Memory B cell (primary cell): ENCODE measurements at places on chromosomes 16 and 17.
A peak's percentile ranks its signal among the peaks of the same experiment; 100 is the strongest.

GRCh38 chr17:76104896-76105231 lies 1.3 kb upstream of the EXOC7 start:
- no peak for DNase-seq

DNA sequence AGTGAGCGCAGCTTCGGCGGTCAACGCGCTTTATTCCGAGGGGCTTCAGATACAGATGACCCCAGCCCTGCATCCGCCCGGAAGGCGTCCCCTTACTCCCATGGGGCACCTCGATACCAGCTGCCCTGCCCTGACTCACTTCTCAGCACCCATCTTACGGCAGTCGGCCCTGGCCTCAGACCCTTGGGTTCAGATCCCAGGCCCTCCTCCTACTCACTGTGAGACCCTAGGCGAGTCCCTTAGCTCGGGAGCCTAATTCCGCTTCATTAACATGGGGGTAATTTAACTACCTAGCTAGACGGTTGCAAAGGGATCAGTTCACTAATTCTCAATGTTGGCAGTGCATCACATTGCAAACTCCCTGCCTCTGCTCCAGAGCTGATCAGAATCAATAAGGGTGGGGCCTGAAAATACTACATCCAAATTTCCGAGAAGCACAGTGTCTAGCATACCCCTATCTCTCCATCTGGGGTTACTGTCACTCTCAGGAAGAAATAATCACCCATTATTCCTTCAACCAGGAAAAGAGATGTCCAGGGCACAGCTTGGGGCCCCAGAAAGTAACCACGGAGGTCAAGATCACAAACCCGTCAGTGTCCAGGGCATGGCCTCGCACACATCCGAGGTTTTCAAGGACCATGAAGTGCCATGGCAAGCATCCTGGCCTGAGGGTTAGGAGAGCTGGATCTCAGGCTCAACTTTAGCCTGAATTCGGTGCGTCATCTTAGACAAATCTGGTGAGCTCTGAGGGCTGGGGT lies 415 bp upstream of the FLOT2 start:
- DNase-seq, result no peak

- DNase-seq, result no peak
Measured at GRCh38 chr17:16191604-16192003, 23.7 kb downstream of the NCOR1 start.

DNA sequence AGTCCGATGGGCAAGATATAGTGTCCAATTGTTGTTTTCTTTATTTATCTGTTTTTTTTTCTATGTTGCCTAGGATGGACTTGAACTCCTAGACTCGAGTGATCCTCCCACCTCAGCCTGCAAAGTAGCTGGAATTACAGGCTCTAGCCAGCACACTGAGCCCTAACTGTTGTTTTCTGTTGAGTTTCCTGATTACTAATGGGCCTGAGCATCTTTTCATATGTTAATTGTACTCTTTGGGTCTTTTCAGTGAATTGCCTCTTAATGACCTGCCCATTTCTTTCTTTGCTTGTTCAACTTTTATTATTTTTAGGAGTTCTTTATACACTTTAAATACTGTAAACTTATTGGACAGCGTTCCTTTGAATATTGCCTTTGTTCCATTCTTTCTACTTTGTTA lies 213.0 kb downstream of the HS3ST3B1 start:
- DNase-seq, result no peak

- no peak for DNase-seq
Measured at GRCh38 chr16:543301-544164, 16.0 kb downstream of the CAPN15 start.

GRCh38 chr17:41692722-41693521 lies 4.2 kb downstream of the EIF1 start:
- no peak for DNase-seq

GRCh38 chr16:4734730-4735535 lies 596 bp downstream of the DNAAF8 start:
- peak; percentile 92 for DNase-seq

GRCh38 chr17:77247048-77247541 lies 106.3 kb downstream of the SEC14L1 start:
- peak; percentile 86 for DNase-seq

DNA sequence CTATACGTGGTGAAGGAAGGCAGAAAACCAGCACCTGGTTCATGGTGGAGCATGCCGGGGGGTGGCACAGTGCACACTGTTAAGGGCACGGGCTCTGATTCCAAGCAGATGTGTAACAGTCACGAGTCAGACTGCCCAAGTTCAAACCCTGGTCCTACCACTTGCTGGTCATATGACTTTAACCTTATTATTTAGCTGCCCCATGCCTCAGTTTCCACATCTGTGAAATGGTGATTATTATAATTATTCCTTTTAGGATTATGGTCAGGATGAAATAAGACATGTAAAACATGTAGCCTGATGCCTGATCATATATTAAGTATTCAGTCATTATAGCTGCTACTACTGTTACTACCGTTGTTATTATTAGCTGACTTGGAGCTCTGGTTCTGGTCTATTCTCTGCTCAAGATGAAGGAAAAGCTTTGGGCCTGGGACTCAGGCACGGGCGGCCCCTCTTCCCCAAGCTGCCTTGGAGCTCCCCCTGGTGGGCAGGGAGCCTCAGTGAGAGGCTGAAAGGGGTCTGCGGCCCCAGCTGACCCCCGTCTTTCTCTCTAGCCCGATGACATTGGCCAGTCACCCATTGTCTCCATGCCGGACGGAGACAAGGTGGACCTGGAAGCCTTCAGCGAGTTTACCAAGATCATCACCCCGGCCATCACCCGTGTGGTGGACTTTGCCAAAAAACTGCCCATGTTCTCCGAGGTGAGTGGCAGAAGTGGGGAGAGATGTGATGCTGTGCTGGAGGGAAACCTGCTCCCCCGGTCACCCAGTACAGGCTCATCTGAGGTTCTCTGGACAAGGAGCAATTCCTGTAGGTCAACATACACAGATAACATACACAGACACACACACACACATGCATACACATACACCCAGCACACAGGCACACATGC lies 14.0 kb downstream of the NR1D1 start:
- DNase-seq, result peak; percentile 64

DNA sequence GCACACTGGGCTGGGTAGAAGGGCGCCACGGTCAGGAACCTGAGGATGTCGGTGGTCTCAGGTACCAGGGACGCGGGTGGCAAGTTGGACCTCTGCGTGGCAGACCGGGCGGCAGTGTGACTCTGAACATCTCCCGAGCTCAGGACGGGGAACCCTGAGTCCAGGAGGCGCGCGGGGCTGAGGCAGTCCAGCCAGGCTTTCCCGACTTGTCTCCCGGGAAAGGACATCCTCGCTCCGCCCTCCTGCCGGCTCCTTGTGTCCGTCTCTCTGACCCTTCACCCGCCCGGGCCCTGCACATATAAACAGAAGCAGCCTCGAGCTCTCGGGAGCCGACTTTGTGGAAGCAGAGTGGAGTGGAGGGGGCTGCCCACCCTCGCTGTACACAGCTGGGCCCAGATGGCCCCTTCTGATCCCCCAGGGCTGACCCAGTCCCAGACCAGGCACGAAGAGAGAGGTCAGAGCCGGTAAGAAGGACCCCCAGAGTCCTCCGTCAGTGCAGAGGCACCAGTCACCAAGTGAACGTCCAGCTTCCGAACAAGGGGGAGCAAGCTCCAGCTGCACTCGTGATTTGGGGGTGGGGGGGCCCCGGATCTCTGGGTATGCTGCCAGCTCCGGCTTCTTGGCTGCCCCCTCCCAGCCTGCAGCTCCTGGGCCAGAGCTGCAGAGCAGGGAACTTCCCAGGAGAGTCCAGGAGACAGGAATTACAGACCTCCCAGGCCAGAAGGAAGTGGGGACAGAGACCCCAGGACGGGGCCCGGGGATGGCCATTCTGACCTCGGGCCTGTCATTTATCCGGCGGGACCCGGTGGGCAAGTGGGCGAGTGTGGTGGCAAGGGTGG lies 8.5 kb upstream of the P2RX1 start:
- DNase-seq, result no peak

GRCh38 chr16:63361032-63361624 lies 1324.9 kb upstream of the CDH8 start:
- DNase-seq, result no peak

GRCh38 chr16:67645397-67646121 lies 615 bp downstream of the CARMIL2 start:
- DNase-seq, result no peak

GRCh38 chr16:78784771-78785170 lies 685.3 kb downstream of the WWOX start:
- DNase-seq, result no peak

- no peak for DNase-seq
Measured at GRCh38 chr16:69711115-69711740, 15.1 kb downstream of the NQO1 start.

DNA sequence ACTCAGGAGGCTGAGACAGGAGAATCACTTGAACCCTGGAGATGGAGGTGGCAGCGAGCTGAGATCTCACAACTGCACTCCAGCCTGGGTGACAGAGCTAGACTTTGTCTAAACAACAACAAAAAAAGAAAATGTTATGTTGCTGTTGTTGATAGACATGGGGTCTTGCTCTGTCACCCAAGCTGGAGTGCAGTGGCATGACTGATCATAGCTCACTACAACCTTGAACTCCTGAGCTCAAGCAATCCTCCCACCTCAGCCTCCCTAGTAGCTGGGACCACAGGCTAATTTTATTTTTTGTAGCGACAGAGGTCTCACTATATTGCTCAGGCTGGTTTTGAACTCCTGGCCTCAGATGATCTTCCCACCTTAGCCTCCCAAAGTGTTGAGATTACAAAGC lies 20.0 kb downstream of the FBXO47 start:
- no peak for DNase-seq

DNA sequence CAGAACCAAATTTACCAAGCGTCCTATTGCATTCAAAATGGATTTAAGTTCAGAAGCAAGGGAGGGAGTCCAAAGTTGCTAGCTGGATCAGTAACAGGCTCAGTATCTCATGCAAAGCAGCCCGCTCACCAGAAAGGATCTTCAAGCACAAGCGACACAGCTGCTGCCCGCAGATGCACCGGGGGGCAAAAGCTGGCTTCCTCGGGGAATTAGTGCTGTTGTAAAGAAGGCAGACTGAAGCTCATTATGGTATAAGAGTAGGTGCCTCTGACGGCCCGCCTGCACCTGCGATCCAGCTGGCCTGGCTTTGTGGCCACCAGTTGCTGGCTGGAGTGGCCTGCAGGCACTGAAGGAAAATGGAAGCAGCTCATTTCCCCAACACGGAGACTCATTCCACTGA lies 128.4 kb upstream of the RCVRN start:
- peak; percentile 22 for DNase-seq

GRCh38 chr17:19341641-19342610 lies 20.6 kb downstream of the B9D1 start:
- no peak for DNase-seq

GRCh38 chr16:383326-384051 lies 1.7 kb upstream of the PGAP6 start:
- no peak for DNase-seq

- no peak for DNase-seq
Measured at GRCh38 chr17:49564638-49565037, 11.0 kb upstream of the NXPH3 start.

DNA sequence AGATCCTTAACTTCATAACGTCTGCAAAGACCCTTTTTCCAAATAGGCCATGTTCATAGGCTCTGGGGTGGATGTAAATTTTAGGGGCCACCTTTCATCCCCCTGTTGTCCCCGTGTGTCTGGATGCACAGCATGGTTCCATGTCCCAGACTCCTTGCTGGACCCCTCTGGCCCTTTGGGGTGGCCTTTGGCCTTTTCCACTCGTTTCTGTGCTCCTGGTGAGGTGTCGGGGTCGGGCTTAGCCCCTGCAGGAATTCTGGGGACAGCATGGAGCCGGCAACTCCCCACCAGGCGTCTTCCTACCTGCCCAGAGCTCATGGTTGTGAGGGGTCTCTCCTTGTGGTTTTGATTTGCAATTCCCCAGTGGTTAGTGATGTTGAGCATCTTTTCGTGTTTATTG lies 183.5 kb downstream of the SEC14L1 start:
- DNase-seq, result no peak

- DNase-seq, result no peak
Measured at GRCh38 chr17:80281516-80281915, 20.9 kb downstream of the RNF213 start.

GRCh38 chr17:40303708-40304551 lies 5.0 kb upstream of the RARA start:
- no peak for DNase-seq

DNA sequence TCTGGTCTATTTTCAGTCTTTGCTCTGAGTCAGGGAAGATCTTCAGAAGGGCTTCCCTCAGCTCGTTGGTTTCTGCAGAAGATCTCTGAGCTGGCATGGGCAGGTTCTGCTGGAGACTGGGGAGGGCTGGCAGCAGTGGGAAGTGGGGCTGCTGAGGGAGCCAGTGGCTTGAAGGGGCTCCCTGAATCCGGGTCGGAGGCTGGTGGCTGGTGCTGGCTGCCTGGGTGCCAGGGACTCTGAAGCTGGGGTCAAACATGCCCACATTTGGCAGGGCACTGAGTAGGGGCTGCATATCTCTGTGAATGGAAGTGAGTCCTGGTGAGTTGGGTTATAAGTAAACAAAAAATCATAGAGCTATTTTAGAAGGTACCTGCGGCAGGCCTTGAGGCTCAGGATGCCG lies 67.0 kb downstream of the N4BP1 start:
- DNase-seq, result no peak

GRCh38 chr17:18033442-18034099 lies 5.4 kb downstream of the ATPAF2 start:
- DNase-seq, result peak; percentile 63

- no peak for DNase-seq
Measured at GRCh38 chr16:85041219-85042166, 13.9 kb downstream of the KIAA0513 start.

GRCh38 chr16:66703406-66704215 lies 7.1 kb upstream of the CMTM4 start:
- no peak for DNase-seq

DNA sequence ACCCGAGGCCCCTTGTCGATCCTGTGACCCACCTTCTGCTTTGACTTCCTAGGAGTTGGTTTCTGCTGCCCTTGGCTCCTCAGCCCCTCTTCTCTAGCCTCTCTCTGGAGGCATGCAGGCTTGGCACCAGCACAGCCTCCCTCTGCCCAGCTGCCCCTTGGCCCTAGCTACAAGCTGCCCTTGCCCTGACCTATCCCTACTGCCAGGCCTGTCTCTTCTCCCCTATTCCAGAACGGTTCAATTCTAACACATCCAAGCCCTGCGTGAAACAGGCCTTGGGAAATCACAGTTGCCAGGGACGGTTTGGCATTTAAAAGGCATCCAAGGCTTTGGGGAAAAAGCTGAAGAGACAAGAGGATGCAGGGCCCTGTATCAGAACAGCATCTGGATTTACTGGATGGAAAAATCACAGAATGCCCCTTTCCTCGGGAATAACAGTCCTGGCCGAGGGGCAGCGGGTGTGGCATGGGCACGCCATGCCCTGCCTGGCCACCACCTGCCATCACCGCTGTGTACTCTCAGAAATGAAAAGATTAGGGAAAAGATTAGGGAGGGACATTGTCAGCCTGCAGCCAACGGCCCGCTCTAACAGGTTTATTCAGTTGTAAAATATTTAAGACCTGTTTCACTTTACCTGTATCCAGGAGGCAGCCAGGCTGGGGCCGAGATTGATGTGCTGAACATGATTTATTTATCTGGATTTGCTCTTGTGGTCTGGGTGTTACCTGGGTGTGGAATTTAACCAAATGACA lies 15.8 kb downstream of the RAI1 start:
- DNase-seq, result no peak

GRCh38 chr17:18084256-18084655 lies 3.5 kb upstream of the DRG2 start:
- DNase-seq, result no peak
